MG63 (cell line): ENCODE measurements at places on chromosomes 7 and 10. TPM values are rescaled to one million over a fixed set of nuclear protein-coding genes. Genes with fewer than 3 reads are reported as not detected.

GRCh38 chr7:71613313-71613712, 481.4 kb downstream of the GALNT17 start:
- no peak for DNase-seq

DNA sequence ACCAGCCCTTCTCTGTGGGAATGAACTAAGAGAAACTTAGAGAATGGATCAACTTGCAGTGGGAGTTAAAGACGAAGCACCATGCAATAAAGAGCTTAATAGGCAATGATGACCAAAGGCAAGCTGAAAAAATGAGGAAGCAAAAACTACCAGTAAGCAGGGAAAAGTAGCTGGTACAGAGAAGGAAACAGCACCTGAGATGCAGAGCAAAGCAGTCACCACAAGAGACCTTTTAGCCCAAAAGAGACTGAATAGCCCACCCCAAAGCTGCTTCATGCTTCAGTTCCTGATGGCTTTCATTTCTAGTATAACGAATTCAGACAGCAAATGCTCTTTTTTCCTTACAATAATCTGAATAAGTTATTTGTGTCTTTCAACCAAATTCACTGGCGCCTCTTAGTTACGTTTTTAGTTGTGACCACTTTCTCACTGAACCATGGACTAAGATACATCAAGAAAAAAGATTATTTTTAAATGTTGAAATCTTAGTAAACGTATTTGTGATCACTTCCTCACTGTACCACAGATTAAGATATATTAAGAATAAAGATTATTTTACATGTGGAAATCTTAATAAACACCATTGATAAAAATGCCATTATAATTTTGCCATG, 76.0 kb downstream of the USP6NL start:
- no peak for DNase-seq

The MOGAT3 gene
- total RNA-seq: not detected in 2 replicates

GRCh38 chr7:37546677-37547076, 98.0 kb upstream of the ELMO1 start:
- DNase-seq: no peak

The KAZALD1 gene
- 27.7 and 54.4 TPM in 2 replicates for total RNA-seq

The BLNK gene
- not detected in 2 replicates for total RNA-seq
